ENCODE measurements at places on chromosomes 5 and 9.
A peak's percentile ranks its signal among the peaks of the same experiment; 100 is the strongest.

DNA sequence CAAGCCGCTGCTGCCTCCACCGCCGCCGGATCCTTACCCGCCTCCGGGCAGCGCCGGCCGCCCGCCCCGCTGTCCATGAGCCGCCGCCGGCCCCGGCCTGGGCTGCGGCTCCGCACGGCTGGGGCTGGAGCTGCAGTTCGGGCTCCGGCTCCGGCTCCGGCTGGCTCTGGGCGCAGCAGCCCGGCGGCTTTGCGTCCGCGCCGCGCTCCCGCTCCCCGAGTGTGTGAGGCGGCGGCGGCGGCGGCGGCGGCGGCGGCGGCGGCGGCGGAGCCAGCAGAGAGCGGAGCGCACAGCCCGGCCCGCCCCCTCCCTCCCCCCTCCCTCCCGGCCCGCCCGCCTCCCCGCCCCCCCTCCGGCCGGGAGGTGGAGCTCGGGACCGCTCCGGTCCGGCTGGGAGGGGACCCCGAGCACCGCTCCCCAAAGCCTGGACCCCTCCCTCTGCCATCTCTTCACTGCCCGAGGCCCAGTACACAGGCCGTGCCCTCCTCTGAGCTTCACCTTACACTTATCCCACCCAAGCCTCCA, at the start of gene PCDH1:
Gene PCDH1, minus strand, starts transcription at position 225 of the 525 bp plus-strand sequence. Its CDS starts 148 bp downstream, at position 77.
- H3K27ac ChIP-seq = peak within 1 kb of the TSS; percentile 55
- no peaks in the 10 kb centered on the region for H3K36me3 ChIP-seq
- peaks cover 30% of the 10 kb centered on the region for H3K4me1 ChIP-seq
- H3K27me3 ChIP-seq = peaks cover 69% of the 10 kb centered on the region
- DNase-seq = no peak

DNA sequence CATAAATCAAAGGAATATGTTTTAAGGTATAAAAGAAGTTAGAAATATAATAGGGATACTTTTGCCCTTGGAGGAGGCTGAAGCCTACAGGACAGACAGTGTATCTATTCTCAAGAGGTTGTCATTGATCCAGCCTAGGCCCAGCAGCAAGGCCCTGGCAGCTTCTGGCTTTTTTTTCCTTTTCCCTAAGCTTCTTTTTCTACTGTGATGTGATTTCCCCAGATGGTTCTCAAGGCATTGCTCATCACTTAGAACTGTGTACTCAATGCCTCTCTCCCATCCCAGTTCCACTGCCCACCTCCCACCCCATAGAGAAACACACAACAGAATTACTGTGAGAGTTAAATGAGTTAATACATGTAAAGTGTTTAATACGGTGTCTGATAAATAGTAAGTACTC, 88.6 kb downstream of the SLC44A1 start:
- H3K27me3 ChIP-seq = no peaks in the 10 kb centered on the region
- H3K4me3 ChIP-seq = no peak overlapping the region
- no peaks in the 10 kb centered on the region for H3K4me1 ChIP-seq
- no peak overlapping the region for H3K27ac ChIP-seq

DNA sequence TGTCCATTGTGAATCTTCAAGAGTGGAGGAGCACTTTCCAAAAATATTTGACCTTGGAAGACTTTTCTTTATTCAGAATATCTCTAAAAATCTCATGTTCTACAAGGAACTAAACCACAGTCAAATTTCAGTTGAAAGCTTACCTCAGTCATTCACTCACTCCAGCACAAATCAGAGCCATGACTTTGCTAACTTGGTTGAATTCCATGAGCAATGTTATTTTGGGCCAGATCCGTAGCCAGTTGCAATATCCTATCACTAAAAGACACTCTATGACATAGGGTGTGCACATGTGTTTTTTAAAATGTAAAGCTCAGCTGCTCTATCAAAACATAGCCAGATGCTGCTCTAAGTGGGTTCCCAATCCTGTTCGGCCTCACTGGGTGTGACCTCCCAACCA, 156.1 kb upstream of the ANKRD55 start:
- peaks cover 45% of the 10 kb centered on the region for H3K27me3 ChIP-seq
- H3K36me3 ChIP-seq = peaks cover under 1% of the 10 kb centered on the region
- no peak for DNase-seq
- no peak overlapping the region for H3K27ac ChIP-seq
- H3K4me1 ChIP-seq = no peaks in the 10 kb centered on the region

- peaks cover 2% of the 10 kb centered on the region for H3K4me1 ChIP-seq
- no peak overlapping the region for H3K4me3 ChIP-seq
- no peaks in the 10 kb centered on the region for H3K27me3 ChIP-seq
- H3K36me3 ChIP-seq = peaks cover 9% of the 10 kb centered on the region
- H3K27ac ChIP-seq = no peak overlapping the region
Observed at GRCh38 chr5:131693894-131694293, 58.9 kb upstream of the RAPGEF6 start.

GRCh38 chr5:15545082-15545481, 45.1 kb downstream of the FBXL7 start:
- no peaks in the 10 kb centered on the region for H3K27me3 ChIP-seq
- H3K4me1 ChIP-seq = no peaks in the 10 kb centered on the region
- H3K36me3 ChIP-seq = no peaks in the 10 kb centered on the region
- DNase-seq = no peak

DNA sequence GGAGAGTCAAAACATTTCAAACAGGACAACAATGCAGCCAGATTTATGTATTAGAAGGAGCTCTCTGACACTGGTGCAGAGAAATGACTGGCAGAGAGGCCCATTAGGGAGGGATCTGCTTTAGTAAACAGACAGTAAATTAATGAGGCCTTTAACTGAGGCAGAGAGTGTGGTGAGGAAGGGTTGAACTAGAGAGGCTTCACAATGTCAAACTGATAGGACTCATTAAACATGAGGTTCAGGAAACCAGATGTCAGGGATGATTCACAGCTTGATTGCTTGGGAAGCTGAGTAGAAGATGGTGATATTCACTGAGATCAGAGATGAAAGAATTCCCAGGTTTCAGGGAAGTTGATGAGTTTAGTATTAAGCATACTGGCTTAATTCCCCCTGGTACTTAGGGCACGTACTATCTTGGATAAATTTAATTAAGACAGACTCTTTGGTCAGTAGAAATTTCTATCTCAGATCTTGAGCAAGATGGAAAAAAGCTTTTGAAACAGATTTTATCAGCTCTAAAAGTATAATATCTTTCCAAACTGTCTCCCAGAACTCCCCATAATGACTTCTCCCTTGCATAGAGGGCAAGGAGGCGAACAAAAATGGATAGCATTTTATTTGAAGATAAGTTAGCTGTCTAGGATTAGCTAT, 8.6 kb upstream of the MUSK start:
- no peaks in the 10 kb centered on the region for H3K4me1 ChIP-seq
- DNase-seq = no peak
- no peaks in the 10 kb centered on the region for H3K27me3 ChIP-seq
- H3K4me3 ChIP-seq = no peak overlapping the region
- H3K27ac ChIP-seq = no peak overlapping the region
- no peaks in the 10 kb centered on the region for H3K36me3 ChIP-seq

GRCh38 chr5:75710637-75711036, 6.6 kb downstream of the POC5 start:
- DNase-seq = no peak
- H3K27me3 ChIP-seq = no peaks in the 10 kb centered on the region
- no peak overlapping the region for H3K4me3 ChIP-seq
- H3K4me1 ChIP-seq = peaks cover 33% of the 10 kb centered on the region
- H3K36me3 ChIP-seq = peaks cover 22% of the 10 kb centered on the region

DNA sequence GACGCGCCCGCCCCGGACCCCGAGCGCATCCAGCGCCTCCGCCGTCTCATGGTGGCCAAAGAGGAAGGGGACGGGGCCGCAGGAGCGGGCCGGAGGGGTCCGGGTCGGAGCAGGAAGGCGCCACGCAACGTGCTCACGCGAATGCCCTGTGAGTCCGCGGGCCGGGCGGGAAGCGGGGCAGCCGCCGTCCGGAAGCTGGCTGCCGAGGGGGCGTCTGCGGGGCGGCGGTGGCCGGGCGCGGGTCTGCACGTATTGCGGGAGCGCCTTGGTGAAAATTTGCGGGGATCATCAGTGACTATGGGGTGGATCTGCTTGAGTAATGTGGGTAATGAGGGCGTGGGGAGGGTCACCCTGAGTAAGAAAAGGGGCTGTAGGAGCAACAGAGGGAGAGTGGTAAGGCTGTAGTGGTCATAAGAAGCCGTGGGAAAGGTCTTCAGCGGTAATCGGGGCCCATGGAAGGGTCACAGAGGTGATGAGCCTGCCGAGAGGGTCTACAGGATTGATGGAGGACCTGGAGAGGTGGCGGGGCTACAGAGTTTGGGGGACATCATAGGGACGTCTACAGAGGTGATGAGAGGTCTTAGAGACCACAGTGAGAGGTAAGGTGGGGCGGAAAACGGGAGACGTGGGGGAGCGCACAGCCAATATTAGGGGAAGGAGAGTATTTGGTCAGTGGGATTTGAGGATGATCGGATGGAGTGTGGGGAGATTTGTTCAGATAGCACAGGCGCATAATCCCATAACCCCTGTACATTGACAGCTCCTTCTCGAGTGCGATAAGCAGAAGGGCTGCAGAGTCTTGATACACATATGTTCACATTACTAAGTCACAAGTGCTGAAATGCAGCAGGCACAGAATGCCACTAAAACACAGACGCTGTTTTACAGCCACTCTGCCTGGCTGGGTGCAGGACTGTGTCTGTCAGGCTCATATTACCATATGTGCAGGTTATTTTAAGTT, 819 bp downstream of the LSM11 start:
- H3K27ac ChIP-seq = peak overlapping the region; percentile 59
- peak overlapping the region; percentile 80 for H3K4me3 ChIP-seq
- H3K27me3 ChIP-seq = no peaks in the 10 kb centered on the region
- H3K36me3 ChIP-seq = peaks cover 1% of the 10 kb centered on the region
- DNase-seq = no peak
- peaks cover 20% of the 10 kb centered on the region for H3K4me1 ChIP-seq

DNA sequence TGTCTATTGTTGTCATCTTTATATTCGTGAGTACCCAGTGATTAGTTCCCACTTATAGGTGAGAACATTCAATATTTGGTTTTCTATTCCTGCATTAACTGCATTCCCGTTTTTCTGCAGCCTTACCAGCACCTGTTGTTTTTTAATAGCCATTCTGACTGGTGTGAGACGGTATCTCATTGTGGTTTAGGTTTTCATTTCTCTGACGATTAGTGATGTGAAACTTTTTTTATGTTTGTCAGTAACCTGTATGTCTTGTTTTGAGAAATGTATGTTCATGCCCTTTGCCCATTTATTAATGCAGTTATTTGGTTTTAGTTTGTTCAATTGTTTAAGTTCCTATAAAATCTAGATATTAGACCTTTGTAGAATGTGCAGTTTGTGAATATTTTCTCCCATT, 546.0 kb upstream of the RORB start:
- no peak for DNase-seq
- no peaks in the 10 kb centered on the region for H3K27me3 ChIP-seq
- H3K36me3 ChIP-seq = no peaks in the 10 kb centered on the region
- H3K27ac ChIP-seq = no peak overlapping the region
- no peaks in the 10 kb centered on the region for H3K4me1 ChIP-seq

GRCh38 chr5:123450640-123451039, 27.4 kb upstream of the CEP120 start:
- no peak overlapping the region for H3K4me3 ChIP-seq
- H3K4me1 ChIP-seq = no peaks in the 10 kb centered on the region
- H3K27ac ChIP-seq = no peak overlapping the region
- no peak for DNase-seq

- DNase-seq = no peak
- peaks cover 13% of the 10 kb centered on the region for H3K27me3 ChIP-seq
- no peak overlapping the region for H3K27ac ChIP-seq
Observed at GRCh38 chr5:170110403-170111087, 4.8 kb downstream of the FOXI1 start.

Data from effector memory CD8-positive, alpha-beta T cell (primary cell).